T-helper 22 cell (primary cell): ENCODE measurements at places on chromosomes 12 and 14.

DNA sequence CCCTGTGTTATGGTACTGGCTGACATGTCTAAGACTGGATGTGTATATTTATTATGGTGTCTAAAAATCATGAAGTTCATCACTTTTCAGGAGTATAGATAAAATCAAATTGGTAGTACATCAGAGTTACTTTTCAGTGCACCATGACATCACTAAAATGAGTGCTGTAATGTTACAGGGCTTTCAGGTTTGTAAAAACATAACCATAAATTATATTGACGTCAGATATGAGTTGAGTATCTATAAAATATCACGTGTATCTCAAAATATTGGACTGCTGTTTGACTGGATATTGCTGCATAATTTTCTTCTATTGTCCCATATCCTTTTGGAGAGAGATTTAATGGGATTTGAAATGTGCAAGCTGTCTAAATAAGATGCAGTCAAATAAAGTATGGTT lies 22.0 kb downstream of the NAA30 start:
- no peak for DNase-seq

DNA sequence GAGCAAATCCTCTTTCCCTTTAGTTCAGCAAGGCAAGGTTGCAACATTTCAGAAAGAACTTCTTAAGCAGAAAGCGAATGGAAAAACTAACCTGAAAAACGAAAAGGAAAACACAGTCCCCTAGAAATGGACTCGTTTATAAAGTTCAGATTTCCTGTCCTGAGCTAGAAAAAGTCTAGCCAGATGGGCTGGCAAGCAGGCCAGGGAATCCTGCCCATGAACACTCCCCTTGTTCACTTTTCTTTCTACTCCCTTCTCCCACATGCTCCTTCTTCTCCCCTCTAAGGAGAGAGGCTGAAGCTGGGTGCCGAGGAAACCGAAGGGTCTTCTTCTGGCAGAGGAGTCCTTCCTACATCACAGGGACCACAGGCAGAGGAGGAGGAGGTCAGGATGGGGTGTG lies 27.1 kb downstream of the LTBP2 start:
- DNase-seq, result no peak

DNA sequence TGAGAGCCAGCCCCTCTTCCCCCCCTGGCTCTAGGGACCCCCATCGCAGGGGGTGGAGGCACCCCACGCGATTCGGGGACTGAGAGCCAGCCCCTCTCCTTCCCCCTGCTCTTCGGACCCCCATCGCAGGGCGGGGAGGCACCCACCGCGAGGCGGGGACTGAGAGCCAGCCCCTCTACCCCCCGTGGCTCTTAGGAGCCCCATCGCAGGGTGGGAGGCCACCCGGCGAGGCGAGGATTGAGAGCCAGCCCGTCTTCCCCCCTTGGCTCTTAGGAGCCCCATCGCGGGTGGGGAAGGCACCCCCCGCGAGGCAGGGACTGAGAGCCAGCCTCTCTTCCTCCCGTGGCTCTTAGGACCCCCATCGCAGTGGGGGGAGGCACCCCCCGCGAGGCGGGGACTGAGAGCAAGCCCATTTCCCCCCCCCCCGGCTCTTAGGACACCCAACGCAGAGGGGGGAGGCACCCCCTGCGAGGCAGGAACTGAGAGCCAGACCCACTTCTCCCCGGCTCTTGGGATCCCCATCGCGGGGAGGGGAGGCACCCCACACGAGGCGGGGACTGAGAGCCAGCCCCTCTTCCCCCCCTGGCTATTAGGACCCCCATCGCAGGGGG lies 45.6 kb downstream of the DDX11 start:
- no peak for DNase-seq

- no peak for DNase-seq
Observed at GRCh38 chr12:828726-829395, 76.5 kb downstream of the WNK1 start.

DNA sequence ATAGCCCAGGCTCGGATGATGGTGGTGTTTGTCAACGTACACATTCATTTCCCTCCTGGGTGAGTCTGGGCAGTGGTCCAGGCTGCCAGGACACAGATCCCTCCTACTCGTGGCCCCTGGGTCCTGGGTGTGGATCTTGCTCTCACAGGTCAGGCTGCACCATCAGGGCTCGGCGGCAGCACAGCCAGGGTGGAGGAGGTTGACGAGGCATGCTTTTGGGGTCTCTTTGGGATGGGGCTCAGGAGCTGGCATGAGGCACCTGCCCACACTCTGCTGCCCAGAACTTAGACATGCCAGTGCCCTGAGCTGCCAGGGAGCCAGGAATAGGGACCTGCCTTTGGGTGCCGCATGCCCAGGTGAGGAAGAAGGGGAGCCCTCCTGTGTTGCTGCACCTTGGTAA lies 9.7 kb downstream of the TMEM121 start:
- no peak for DNase-seq

DNA sequence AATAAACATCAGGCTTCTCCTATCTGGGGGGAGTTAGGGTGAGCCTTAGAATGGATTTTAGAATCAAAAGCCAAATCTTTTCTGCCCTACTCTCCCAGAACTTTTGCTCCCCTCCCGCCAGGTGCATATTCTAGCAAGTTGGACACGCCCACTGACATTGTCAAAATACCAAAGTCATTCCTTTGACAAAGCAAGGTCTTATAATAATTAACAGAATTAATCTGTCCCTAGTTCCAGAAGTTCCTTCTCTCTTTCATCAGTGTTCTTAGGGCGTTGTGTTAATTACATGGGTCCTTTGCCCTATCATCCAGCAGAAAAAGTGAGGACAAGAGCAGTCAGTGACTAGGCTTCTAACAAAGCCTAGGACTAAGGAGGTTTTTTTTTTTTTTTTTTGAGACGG lies 2.4 kb downstream of the PRR13 start:
- no peak for DNase-seq
